ENCODE measurements at places on chromosomes 6 and 20.
A peak's percentile ranks its signal among the peaks of the same experiment; 100 is the strongest.

GRCh38 chr20:51021067-51022025 lies 1.6 kb downstream of the KCNG1 start:
- DNase-seq, result peak; percentile 61

DNA sequence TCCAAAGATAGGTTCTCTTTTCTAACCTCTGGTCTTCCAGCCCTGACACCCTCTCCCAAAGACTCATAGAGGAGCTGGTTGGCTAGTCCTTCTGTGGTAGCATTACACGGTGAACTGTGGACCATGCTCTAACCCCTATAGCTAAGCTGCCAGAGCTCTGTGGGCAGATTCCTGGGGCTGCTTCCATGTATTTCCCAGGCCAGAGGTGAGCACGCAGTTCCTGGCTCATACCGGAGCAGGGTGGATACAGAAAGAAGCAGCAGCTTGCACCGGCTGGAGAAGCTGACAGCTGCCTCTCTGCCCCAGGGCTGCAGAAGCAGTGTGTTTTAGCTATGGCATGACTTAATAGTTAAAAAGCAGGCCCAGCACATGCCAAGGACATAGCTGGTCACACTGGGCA lies 84.1 kb upstream of the FOXP4 start:
- DNase-seq, result no peak

DNA sequence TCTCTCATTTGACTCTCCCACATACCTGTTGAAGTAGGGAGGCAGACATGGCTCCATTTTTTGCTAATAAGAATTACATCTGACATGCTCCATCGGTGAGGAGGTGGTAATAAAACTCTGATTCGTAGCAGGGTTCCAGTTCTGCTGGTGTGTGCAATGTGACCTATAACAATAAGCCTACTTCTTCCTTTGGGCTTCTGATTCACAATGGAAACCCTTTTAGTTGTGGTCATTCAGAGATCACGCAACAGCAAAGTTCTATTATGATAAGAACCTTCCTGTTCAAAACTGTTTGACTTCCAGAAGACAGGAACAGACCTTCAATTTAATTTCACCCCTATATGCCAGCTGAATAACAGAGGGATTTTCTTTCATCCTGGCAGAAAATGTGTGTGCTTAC lies 31.4 kb upstream of the GSTA4 start:
- no peak for DNase-seq

DNA sequence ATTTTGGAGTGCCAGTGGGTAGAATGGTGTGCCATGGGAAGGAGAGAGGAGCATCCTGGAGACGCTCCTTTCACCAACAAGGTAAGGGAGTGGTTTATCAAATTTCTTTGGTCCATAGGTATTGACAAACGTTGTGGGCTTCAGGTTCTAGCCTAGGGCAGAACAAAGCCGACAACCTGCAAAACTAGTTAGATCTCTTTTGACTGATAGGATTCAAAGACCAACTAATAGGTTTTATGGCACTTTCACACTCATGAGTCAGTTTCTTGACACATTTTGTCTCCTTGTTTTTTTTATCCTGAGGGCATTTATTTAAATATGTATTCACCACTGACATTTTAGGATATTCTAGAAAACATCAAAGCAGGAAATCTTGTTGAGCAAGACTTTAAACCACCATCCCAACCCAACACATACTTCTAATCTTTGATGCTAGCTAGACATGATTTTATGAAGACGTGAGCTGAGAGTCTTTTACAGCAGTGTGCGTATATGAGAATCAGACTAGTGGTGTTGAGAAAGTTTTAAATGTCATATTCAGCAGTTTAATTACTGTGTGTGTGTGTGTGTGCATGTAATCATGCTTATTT lies 370.4 kb upstream of the HSF2 start:
- DNase-seq, result no peak

Data from HT1080 (cell line).